NCI-H446 treated with DMSO at 0.1 percent for 48 hours (cell line): ENCODE measurements at places on chromosomes 16 and 17.

GRCh38 chr17:15171167-15172047 is 93.7 kb downstream of the PMP22 start:
- no peak for DNase-seq

DNA sequence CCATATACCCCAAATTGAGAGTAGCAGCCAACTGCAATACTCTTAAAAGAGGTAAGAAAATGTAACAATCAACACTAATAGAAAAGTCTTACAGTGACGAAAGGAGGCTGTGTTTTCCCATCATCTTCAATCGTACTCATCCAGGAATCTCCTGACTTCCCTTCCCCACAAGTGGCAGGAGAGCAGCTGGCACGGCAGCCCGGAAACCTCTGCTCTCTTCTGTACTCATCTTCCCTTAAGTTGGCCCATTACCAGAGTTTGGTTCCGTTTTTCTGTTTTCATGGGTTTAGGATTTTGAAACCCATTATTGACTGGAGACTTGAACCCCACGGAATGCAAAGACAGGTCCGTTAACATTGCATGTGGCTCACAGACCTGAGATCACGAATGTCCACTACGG is 11.7 kb upstream of the CD300H start:
- DNase-seq: no peak

GRCh38 chr17:17661834-17662385 is 19.3 kb upstream of the RAI1 start:
- DNase-seq: no peak

DNA sequence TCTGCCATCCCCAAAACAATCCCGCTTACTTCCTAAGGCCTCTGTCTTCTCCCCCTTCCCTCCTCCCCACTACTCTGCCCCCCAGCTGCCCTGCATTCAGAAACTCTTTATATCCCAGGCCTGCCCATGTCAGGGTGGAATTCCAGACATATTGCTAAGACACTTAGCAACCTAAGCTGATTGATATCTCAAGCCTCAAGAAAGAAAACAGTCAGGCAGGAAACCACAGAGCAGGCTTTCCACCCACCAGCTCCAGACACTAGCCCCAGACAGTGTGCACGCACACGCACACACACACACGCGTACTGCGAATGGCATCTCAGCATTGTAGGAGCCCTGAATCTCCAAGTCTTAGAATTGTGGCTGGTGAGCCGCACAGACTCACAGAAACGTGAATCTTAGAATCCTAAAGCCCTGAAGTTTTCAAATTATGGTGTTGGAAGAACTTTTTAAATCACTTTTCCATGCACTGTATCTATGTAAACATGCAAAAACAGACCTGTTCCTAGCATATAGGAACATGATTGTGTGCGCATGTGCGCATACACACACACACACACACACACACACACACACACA is 8.8 kb upstream of the LPCAT2 start:
- no peak for DNase-seq

DNA sequence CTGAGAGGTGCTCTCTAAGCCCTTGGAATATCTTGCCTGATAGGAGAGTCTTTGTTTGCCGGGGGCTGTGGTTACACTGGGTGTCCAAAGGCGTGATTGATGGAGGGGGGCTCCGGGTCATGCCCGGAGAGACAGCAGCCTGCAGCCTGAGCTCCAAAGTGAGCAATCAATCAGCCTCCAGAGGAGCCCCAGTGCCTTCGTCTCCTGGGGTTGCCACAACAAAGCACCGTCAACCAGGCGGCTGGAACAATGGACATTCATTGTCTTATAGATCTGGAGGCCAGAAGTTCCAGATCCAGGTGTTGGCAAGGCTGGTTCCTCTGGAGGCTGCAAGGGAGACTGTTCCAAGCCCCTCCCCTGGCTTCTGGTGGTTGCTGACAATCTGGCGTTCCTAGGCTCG is 24.0 kb upstream of the GINS2 start:
- DNase-seq: no peak

GRCh38 chr17:13995856-13996271 is 73.4 kb upstream of the COX10 start:
- DNase-seq: no peak

- DNase-seq: no peak
Observed at GRCh38 chr16:84048270-84048669, 5.7 kb upstream of the SLC38A8 start.

DNA sequence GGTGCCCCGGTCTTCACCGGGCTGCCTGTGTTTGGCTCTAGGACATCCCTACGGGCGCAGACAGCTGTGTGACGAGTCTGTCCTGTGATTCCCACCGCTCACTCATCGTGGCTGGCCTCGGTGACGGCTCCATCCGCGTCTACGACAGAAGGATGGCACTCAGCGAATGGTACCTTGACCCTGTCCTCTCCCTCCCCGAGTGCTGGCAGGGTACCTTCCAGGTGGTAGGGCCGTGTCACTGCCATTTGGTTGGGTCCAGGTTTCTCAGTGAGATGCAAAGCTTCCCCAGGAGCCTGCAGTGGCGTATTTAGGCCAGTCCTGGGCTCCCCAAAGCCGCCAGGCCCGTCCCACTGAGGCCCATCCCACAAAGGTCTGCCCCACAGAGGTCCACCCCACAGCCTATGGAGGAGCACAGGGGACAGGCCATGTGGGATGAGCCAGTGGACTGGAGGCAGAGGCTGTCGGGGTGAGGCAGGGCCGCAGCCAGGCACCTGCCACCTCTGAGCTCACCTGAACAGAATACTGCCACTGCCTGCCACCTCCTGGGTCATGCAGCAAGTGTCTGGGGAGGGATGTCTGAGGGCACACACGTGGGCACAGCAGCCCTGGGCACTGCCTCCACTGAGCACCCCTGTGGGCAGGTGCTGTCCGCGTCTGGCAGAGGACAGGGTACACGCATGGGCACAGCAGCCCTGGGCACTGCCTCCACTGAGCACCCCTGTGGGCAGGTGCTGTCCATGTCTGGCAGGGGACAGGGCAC is 31.4 kb upstream of the CHMP6 start:
- no peak for DNase-seq

DNA sequence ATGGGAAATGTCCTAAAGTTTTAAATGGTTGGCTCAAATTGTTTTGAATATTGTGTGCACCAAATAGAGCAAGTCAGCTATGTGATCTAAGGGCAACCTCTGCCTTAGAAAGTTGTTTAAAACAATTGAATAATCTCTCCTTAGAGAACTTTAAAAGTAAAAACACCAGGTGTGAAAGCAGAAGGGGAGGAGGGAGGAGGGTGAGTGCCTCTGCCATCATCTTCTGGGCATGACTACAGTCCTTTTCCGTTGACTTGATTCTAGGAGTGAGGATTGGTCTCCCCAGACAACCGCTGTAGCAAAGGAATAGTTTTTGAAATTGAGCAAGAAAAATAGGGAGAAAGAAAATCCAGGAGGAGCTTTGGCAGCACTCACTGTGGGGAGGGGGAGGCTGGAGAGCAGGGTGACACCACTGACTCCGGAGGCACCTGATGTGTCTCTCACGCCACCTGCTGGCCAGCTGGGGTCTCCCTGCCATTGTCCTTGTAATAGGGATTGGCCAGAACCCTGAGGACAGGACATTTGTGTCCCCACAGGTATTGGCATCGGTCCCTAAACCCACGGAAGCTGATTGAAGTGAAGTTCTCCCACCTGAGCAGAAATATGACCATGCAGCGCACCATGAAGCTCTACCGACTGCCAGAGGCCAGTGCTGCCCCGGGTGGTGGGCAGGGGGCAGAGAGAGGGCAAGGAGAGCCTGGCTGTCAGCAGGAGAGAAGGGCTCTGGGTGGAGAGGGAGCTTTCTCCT is 33.3 kb downstream of the PLCD3 start:
- peak; percentile 21 for DNase-seq

- DNase-seq: no peak
Observed at GRCh38 chr16:59887856-59888255, 1153.7 kb upstream of the GOT2 start.

DNA sequence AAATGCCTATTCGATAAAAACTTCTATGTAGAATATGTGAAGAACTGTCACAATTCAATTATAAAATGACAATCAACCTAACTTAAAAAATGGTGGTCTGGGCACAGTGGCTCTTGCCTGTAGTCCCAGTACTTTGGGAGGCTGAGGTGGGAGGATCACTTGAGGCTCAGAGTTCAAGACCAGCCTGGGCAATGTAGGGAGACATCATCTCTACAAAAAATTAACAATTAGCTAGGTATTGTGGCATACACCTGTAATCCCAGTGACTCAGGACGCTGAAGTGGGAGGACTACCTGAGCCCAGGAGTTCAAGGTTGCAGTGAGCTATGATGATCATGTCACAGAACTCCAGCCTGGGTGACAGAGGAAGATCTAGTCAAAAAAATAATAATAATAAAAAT is 18.6 kb upstream of the METTL9 start:
- DNase-seq: no peak

GRCh38 chr17:2024572-2025219 is 438 bp downstream of the RTN4RL1 start:
- no peak for DNase-seq

DNA sequence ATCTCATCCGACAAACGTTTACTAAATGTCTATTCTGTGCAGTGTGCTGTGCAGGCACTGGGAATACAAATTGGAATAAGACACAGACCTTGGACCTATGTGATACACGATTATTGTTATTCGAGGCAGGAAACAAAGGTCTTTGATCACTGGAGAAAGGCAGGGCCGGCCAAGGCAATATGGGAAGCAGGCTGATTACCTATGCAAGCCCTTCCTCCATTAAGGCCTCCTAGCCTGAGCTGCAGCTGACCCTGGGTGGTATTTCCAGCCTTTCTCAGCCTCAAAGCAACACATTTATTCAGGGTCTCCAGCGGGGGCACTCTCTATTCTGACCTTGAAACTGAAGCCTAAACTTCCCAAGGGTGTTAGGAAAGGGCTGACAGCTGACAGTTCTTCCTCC is 13.4 kb downstream of the ST6GALNAC1 start:
- no peak for DNase-seq

DNA sequence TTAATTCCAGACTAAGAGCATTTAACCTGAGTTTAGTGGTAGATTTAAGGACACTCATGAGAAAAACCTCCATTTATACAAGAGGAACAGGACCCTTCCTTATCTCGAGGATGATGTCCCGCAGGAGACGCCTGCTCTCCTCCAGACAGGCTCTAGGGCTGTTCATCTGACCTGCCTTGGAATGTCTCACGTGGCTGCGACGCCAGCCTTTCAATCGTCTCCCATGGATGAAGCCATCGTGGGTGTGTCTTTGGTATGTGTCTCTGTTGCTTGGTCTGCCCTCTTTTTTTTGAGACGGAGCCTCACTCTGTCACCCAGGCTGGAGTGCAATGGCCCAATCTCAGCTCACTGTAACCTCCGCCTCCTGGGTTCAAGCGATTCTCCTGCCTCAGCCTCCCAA is 16.5 kb downstream of the CHMP6 start:
- DNase-seq: no peak

DNA sequence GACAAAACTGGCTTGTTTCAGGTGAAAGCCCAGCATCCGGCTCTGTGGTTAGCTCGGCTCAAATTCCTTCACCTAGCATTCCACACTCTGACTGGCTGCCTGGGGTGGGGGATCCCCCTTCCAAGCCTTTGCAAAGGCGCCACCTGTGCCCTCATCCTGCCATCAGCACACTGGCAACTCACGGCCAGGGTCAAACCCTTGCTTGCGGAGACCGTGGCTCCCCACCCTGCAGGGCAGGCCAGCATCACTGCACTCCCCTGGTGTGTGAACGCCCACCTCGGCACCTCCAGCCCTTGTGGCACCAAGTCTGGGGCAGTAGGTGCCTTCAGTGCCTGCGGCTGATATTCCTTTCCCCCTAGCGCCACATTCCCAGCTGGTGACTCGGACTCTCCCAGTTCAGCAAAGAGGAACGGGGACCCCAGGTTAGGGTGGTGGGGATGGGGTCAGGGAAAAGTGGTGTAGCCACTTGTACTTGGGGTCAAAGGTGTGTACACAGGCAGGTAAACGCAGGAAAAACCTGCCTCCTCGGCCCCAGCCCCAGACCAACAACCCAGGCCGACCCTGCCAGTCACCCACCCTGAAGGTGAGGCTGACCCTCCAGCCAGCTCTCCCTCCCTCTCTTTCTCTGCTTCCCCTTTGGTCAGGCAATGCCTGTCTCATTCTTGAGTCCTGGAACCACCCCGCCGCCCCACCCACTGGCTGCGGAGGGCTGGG is 1.1 kb downstream of the FLII start:
- DNase-seq: no peak

DNA sequence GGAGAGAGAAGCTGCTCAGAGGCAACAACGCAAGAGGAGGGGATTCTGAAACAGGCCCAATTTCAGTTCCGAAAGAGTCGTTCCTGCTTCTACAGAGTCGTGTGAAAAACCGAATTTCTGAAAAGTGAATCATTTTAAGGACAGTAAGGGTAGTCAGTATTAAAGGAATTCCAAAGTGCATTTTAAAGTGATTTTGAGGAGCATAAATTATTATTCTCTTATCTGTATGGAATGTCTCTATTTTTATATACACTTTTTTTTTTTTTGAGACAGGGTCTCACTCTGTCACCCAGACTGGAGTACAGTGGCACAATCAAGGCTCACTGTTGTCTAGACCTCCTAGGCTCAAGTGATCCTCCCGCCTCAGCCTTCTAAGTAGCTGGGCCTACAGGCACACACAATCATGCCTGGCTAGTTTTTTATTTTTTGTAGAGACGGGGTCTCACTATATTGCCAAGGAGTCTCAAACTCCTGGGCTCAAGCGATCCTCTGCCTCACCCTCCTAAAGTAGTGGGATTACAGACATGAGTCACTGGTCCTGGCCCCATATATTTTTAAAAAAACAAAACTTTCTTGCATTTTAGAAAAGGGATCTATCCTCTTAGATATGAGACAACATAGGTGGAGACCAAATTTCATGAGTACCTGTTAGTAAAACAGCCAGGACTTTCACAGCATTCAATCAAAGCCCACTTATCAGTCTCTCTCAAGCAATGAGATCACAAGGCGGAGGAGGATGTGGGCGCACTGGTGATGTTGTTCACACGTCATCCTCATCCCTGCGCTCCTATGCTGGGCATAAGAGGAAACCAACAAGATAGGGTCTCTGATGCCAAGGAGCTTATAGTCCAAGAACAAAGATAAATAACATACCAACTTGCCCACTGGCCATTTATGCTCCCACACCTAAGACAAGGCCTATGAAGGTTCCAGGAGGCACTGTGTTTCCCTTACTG is 53.2 kb downstream of the SMG6 start:
- DNase-seq: no peak

- no peak for DNase-seq
Observed at GRCh38 chr17:72122010-72122764, 1.4 kb downstream of the SOX9 start.

DNA sequence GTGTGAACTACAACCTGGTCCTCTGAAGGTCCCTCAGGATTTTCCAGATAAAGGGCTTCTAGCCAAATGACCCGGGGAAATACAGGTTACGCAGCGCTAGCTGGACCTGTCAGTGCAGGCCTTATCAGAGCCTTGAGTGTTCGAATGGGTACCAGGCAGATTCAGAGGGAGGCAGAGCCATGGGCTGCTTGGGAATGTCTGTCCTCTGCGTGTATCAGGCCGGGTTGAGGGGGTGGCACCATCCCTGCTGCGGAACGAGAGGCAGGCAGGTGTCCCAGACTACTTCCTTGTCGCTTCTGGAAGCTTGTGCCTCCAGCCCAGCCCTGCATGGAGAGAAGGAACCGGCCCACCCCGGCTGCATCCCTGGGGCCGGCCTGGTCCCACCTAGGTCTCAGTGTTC is 33.6 kb upstream of the SSTR5 start:
- DNase-seq: no peak
